ENCODE measurements at places on chromosomes 6 and 20.
A peak's percentile ranks its signal among the peaks of the same experiment; 100 is the strongest.

DNA sequence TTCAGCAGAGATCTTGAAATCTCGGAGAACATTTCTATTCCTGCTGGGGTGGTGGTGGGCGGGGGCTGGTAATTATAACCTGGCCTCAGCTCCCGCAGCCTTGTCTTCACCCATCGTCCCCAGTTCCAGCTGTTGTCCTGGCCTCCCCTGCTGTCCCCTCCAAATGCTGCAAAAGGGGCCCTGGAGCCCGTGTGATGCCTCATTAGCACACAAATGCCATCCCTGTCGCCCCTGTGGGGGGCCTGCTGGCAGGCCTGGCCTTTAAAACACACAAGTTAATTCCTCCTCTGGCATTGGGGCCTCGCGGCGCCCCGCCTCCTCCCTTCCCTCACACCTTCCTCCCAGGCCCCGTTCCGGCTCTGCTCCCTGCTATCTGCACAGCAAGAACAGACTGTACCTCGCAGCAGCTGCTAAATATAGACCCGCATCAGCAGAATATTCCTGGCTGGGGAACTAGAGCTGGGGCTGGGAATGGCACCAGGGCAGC lies 85.7 kb downstream of the CDH22 start:
- no peak for DNase-seq

DNA sequence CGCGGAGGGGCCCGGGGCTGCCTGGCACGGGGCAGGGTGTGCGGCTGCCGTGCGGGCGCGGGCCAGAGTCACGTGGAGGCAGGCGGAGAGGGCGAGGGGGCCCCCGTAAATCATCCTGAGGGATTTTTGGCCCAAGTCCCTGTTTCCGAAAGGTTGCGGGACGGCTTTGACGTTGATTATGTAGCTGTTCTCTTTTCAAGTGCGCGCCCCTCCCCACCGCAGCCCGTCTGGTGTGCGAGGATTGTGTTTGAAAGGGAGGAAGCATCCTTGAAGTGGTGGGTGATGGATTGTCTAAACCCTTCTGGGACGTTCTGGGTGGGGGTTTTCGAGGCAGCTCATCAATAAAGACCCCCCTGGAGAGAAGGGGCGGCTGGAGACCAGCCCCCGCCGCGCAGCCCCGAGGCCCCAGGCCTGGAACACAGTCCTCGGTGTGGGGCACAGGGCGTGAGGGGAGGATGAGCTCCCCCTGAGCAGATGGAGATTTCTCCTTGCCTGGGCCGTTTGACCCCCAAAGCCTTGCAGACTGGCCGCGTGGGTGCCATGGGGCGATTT lies 7.0 kb upstream of the FOXF2 start:
- DNase-seq: no peak

GRCh38 chr6:157133856-157134255 lies 189.5 kb downstream of the TMEM242 start:
- no peak for DNase-seq

GRCh38 chr6:134379076-134379475 lies 61.2 kb upstream of the SGK1 start:
- DNase-seq: no peak

GRCh38 chr20:23606652-23607049 lies 934 bp upstream of the CST9 start:
- DNase-seq: peak; percentile 63

DNA sequence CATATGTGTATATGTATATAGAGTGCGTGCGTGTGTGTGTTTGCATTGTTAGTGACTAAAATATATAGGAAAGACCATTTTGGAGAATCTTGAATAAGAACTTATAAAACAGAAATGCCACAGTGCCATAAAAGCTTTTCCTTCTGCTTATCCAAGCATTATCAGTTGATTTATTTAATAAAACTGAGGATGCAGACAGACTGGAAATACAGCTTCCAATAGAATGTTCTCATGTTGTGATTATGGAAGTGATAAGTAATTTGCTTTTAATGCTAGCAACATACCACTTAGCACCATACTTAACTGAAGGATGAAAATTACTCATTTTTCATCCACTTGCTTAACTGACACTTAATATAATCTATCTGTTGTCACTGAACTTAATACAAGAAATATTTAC lies 820.1 kb downstream of the TFAP2A start:
- no peak for DNase-seq

DNA sequence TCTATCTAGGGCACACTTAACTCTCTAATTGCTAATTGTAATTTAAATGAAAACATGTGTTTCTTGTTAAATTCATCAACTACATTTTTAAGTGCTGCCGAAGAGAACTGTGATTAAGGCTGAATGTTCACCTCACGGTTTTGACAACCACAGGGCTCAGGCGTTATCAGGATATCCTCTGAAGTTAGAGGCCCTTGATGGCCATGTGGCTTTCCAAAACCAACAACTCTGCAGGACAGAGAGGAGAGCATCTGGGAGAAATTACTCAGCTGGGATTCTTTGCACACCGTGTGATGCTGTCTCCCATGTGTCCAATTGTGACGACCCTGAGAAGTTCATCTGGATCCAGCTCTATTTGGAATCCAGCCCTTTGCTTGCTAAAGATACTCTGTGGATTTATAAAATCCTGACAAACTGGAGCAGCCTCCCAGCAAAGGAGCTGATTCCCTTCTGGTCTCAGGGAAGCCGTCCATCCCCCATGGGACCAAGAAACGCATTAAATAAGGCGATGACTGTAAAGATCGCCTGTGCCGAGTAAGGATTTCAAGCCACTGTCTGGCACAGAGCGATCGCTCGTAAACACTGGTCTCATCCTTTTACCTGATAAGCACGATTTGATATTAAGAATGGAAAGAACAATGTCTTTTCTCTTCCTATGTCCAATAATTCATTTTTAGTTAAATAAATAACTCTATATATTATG lies 401.1 kb downstream of the CD83 start:
- DNase-seq: no peak

- no peak for DNase-seq
These were observed 850.8 kb downstream of the EPHA7 start for GRCh38 chr6:92568541-92568940.

GRCh38 chr6:20751293-20751935 lies 217.2 kb downstream of the CDKAL1 start:
- no peak for DNase-seq

- no peak for DNase-seq
These were observed 86.6 kb upstream of the PAX1 start for GRCh38 chr20:21618759-21619416.

GRCh38 chr6:97697456-97697855 lies 414.4 kb upstream of the MMS22L start:
- no peak for DNase-seq

DNA sequence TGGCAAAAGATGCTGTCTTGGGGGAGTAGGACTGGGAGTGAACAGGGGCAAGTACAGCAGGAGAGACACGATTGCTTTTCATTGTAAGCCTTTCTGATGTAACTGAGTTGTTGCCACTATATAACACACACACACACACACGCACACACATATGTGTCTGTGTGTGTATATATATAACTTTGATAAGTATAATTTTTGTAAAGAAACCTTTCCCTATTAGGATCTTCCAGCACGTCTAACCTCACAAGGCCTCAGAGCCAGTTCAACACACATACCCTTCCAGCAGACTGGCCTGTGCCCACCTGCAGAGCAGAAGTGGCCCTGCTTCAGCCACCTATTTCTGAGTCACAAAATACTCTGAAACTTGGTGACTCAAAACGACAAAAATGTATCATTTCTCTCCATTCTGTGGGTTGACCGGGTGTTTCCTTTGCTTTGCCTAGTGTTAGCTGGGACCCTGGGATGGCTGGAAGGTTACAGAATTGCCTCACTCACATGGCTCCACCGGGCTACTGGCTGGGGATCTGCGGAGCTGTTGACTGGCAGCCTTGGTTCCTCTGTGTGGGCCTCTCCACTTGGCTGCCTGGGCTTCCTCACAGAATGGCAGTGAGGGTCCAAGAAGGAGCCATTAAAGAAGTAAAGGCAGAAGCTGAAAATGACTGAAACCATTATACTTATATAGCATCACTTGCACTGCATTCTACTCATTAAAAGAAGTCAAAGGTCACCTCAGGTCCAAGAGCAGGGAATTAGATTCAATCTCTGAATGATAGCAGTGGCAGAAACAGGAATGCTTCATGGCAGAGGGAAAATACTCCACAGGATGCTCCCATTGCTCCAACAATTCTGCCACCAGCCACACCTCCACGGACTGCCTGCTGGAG lies 126.4 kb downstream of the BANF2 start:
- DNase-seq: no peak

- no peak for DNase-seq
These were observed 4.7 kb upstream of the DNAJC5 start for GRCh38 chr20:63890201-63890576.

DNA sequence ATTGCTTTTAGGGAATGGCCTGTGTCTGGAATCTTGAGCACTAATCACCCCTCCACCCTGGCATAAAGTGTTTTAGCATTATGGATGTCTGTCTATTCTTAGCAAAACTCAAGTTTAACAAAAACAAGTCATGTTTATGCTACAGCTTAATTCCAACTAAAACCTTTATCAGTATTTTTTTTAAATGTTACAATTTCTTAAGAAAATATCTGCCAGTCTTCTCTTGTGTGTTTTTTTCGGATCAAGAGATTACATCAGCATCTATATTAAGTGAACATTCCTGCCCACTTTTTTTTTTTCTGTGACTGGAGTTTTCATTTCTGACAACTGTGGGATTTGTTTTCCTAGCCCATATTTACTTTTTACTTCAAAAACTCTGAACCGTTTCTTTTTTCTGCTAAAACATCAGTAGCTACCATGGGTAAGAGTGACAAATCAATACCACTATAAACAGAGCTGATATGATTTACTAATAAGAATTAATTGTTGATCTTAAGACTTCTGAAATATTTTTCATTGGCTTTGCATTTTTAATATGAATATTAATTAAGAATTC lies 94.3 kb downstream of the EDN1 start:
- no peak for DNase-seq

DNA sequence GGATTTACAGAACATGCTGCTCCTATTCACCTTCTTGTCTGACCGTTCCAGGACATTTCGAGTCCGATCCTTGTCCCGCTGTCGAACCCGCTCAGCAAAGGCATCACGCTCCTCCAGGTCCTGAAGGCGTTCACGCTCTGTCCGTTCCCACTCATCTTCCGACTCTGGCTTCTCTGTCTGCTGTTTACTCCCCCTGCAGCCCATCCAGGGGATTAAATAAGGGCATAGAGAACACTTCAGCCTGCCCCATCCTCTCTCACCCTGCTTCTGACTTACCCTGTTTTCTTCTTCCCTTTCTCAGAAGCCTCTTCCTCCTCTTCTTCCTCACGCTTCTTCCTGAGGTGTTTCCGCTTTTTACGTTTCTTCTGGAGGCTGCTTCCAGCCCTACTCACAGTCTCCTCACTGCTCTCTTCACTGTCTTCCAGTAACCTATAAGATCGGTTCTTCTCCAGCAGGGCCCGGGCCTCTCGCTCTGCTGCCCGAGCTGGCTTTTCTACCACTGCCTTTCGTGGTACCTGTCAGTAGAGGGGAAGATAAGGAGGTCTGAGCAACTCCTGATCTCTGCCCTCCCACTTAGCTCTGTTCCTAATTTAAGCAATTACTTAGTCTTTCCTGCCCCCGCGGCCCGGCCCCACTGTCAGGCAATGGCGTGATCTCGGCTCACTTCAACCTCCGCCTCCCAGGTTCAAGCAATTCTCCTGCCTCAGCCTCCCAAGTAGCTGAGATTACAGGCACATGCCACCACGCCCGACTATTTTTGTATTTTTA lies 1.9 kb downstream of the DHX16 start:
- DNase-seq: no peak

DNA sequence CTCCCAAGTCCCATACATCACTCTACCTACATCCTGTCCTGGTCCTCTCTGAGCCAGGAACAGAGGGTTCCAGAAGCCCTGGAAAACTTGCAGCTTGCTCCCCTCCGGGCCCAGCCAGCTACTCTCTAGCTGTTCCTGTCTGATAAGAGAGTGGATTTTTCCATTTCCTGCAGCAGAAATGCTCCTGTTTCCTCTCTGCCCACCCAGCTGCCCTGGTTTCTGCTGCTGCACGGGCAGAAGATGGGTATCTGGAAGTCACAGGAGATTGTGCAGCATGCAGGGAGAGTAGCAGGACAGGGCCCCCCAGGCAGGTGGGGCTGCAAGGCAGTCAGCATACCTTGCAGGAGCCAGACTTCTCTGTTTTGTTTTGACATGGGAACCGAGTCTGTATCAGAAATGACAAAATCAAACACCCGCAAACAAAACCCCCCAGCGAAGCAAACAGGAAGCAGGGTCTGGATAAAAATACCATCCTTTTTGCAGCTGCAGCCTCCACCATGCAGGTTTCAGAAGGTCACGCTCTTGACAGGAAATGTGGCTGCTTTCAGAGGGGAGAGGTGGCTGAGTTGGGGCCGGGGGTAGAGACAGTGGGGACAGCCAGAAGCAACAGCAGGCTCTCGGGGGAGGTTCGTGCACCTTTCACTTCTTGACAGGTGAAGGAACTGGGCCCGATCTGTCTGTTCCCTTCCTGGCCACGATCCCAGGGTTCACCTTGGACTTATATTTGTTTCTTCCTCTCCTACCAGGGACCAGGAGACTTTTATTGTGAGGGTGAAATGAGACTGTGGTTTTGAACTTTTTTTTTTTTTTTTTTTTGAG lies 50.8 kb upstream of the FAM83D start:
- no peak for DNase-seq

DNA sequence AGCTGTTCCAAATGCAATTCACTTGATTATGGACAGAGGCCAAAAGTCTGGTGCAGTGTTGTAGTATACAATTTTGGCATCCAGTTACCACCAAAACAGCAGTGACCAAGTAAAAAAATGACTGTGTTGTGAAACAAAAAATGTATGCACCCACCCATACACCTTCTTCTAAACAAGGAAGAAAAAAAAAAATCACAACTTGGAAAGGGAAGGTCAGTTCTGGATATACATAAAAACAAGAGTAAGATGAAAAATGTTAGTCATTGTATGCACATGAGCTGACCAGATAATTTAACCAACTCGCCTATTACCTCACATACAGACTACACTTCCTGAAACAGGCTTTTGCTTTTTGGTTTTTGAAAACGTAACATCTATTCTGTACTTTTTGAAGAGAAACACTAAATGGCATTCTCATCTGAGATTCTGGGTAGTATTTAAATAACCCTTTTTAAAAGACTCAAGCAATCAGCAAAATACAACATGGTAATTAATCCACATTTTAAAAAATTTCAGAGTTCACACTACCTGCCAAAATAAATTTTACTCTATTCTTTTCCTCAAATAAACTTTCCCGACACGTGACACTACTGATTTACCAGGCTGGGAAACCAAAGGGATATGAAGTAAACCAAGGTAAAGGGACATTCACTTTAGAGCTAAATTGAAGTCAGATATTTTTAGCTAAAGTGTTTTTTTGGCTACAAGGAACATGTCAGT lies 141.6 kb upstream of the SHLD1 start:
- DNase-seq: no peak

- DNase-seq: no peak
These were observed 50.8 kb downstream of the FAM50B start for GRCh38 chr6:3899970-3900439.

DNA sequence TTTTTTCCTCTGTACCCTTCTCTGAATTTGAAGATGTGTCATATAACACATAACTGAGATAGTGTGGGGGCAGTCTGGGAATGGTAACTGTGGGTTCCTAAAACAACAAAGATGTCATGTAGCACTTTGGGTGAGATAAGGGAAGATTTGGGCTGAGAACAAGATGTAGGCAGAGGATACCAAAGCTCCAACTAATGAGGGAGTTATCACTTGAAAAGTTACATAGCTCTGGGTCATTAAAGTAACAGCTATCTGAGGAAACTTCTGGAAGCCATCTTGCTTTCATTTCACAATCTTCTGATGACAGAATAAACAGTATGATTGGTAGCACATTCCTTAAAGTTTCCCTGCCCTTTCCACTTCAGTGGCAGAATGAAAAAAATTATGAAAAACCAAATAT lies 255.4 kb downstream of the TBX18 start:
- no peak for DNase-seq

GRCh38 chr6:136213853-136214252 lies 36.3 kb downstream of the MTFR2 start:
- DNase-seq: no peak
